ENCODE measurements at places on chromosomes 6 and 20. TPM values are rescaled to one million over a fixed set of nuclear protein-coding genes. Genes with fewer than 3 reads are reported as not detected.

DNA sequence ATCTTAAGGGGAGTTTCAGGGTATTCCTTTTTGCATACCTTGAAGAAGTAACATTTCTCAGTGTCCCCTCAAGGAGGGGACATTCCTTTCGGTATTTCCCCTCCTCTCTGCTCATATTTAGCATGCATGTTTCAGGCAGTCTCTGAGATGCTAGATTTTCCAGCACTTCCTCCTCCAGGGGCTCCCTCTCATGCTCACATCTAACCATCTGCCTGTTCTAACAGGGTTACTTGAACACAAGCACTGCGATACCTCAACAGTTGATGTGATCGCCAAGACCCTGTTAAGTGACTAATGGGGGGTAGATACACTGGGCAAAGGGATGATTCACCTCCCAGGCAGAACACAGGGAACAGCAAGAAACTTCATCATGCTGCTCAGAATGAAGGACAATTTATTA, 12.9 kb upstream of the MCM3 start:
- DNase-seq = no peak

DNA sequence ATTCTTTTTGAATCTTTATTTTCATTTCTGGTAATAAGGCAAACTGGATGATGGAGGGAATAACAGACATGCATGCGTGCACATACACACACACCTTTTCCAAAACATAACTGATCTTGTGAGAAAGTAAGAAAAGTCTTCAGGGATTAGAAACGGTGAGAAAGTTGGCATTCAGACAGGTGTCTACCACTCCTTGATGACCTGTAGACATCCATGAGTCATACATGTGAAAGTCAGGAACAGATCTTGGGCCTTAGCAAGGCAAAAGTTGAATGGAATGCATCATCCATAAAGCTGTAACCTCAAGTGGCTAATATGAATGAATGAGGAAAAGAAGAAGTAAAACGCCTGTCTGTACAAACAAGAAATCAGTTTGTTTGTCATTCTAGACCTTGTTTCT, 97.3 kb downstream of the GRIK2 start:
- no peak for DNase-seq

- no peak for DNase-seq
Measured at GRCh38 chr6:88268508-88268907, 102.4 kb upstream of the CNR1 start.

NHSL1 gene
- 2.7 TPM for total RNA-seq

GRCh38 chr20:571754-572441, 28.3 kb upstream of the CSNK2A1 start:
- DNase-seq = no peak

SLC2A10 gene
- not detected for total RNA-seq

- DNase-seq = no peak
Measured at GRCh38 chr6:42017021-42017643, 33.2 kb upstream of the TAF8 start.

DNA sequence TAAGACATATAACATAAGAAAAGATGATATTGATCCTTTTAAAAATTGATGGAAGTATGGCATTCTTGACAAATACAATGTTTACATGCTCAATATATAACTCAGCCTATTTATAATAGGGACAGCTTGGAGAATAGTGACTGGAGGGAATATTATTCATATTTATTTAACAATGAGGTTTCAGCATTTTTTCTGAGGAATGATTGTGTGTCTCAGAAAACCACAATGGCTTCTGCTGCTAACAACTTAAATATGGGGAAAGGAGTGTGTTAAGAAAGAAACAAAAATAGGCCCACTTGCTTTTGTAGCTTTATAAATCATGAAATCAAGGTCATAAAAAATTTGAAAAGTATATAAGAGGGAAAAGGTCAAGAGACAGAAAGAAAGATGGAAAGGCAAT, 163.2 kb upstream of the TBX18 start:
- no peak for DNase-seq

GRCh38 chr6:56551409-56552120, 91.1 kb downstream of the DST start:
- no peak for DNase-seq

DNA sequence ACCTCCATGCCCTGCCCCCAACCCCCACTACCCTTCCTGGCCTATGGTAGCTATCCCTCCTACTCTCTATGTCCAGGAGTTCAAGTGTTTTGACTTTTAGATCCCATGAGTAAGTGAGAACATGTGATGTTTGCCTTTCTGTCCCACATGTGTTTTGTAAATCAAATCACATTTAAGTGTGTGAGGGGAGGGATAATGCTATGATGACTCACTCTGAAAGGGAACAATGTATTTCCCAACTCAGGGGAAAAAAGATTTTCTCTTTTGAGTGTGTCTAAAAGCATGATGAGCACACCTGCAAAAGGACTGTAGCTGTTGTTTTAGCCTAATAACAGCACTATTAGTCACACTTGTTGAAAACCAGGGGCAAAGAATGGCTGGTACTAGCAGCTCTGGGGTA, 193.7 kb downstream of the GJA10 start:
- DNase-seq = no peak

- DNase-seq = no peak
Measured at GRCh38 chr6:45388328-45388727, 10.6 kb upstream of the SUPT3H start.

DNA sequence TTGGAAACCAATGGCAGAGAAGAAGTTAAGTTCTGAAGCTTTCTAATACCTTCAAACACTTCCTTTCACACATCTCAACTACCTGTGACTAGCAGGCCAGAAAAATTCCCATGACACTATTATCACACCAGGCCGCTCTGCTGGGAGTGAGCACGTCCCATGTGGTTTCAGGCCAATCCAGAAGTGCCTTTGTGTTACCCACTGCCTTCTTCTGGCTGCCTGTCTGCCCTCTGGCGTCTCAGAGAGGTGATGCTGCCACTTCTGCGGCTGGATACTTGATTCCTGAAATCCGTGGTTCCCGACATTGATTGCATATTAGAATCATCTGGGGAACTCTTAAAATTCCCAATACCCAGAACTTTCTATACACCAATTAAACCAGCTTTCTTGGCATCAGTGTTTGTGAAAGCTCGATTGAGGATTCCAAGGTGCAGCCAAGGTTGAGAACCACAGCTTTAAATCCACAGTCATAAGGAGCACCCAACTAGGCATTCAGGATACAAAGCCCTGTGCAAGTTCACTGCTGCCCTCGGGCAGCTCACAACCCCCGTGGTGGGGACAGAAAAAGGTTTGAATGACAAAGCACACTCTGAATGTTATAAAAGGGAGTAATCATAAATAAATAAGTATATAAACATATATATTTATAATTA, 65.6 kb downstream of the STMND1 start:
- DNase-seq = no peak

TNFRSF6B gene
- total RNA-seq = not detected

EGFL8 gene
- 3.0 TPM for total RNA-seq

DNA sequence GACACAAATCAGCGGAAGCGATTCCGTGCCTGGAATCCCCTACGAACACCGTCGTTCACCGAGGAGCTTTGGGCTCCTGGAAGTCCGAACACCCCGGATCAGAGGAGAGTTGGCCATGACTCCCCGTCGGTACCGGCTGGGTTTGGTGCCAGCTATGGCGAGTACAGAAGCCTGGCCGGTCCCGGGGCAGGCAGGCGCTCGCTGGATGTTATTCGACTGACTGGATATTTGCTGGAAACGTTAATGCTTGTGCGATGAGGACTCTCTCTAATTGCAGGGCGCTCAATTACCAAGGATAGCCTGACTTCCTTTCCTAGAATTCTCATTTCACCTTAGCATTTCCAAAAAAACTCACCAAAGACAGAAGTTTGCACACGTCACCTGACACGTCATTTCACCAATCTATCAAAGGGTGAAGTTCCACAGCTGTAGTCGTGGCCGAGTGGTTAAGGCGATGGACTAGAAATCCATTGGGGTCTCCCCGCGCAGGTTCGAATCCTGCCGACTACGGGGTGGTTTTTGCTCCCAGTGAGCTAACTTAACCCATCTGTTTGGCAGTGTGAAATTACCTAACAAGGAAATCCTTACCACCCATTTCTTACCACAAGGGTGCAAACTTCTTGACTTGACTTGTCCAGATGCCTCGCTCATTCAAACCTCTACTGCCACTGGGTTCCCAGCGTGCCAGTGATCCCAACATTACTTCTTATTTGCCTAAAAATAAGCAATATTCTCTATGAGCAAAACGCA, 22.7 kb upstream of the ZNF184 start:
- peak; percentile 64 for DNase-seq

- DNase-seq = no peak
Measured at GRCh38 chr20:17061715-17062114, 165.1 kb upstream of the PCSK2 start.

- DNase-seq = no peak
Measured at GRCh38 chr20:6857927-6858326, 90.4 kb downstream of the BMP2 start.

RAET1L gene
- total RNA-seq = not detected

ENPP5 gene
- not detected for total RNA-seq

CNBD2 gene
- 4.7 TPM for total RNA-seq

- DNase-seq = no peak
Measured at GRCh38 chr20:44736170-44737021, 9.3 kb upstream of the KCNK15 start.

- no peak for DNase-seq
Measured at GRCh38 chr6:106383573-106383972, 23.1 kb downstream of the CRYBG1 start.

BPIFA1 gene
- total RNA-seq = not detected

- no peak for DNase-seq
Measured at GRCh38 chr6:158619922-158620801, 24.4 kb downstream of the DYNLT1 start.

GRCh38 chr20:40323361-40323794, 365.7 kb downstream of the MAFB start:
- no peak for DNase-seq

ADGB gene
- total RNA-seq = not detected

Measured in GM12878 (cell line).